ENCODE measurements at places on chromosomes 1 and 21.

GRCh38 chr21:34514576-34515115 is 2.6 kb upstream of the KCNE1 start:
- DNase-seq = no peak

DNA sequence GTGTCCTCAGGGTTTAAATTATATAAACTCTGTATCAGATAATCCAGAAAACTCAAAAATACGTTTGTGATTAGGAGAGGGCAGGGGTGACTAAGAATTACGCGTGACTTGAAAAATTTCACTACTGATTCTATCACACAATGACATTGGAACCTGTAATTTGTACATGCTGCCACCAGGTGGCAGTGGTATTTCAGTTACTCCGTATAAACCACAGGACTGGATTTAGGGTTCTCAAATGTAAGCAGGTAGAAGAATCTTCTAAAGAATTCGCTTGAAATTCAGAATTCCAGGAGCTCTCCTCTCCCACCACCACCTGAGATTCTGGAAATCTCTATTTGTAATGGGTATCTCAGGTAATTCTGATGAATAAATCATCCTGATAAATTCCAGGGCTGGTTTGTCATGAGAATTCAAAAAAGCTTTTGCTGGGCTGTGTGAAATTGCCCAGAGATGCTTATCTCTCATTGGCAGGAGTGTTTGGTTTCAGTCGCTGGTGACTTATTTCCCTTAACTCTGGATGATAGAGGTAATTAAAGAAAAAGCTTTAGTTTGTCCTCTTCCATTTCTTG is 1.7 kb upstream of the KRTAP7-1 start:
- no peak for DNase-seq

GRCh38 chr1:100905181-100905580 is 9.3 kb downstream of the SLC30A7 start:
- no peak for DNase-seq

- no peak for DNase-seq
Measured at GRCh38 chr1:85617633-85618100, 37.1 kb downstream of the CCN1 start.

DNA sequence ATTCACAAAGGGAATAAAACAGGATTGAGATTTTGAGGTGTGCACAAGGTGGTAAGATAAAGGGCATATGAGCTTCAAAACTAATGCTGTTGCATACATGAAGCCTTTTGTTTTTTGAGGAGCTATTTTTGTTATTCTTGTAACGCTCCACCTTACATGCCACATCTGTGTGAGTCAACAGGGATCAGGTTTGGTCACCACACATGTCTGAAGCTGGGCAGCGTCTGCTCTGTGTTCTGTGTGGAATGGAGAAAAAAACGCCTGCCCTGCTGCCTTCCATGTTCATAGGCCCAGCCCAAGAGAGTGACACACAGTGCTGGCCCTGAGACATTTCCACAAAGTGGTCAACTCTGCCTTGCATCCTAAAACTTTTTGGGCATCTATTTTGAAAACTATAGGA is 67.7 kb downstream of the MPZL1 start:
- no peak for DNase-seq

GRCh38 chr1:4796161-4797015 is 142.0 kb downstream of the AJAP1 start:
- no peak for DNase-seq

DNA sequence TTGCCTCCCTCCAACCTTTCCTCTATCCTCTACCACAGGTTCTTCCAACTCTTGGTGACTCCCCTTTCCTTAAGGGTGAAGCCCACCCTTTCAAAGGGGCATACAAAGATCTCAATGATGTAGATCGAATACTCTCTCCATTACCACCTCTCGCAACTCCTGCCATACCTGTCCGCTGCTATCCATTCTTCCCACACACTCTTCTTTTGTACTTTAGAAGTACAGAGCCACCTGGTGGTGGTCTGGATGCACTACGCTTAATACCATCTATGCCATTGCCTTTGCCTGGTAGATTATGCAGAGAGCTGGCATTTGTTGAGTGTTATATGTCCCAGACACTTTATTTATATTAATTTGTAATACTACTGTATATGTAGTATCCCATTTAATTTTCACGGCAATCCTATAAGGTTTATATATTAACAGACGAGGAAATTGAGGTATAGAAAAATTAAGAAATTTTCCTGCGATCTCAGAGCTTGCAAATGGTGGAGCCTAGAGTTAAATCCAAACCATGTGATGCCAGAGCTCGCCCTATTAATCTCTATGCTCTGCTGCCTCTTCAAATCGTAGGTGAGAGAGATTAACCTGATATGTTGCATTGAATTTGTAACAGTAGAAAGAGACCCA is 22.9 kb downstream of the TSHB start:
- DNase-seq = peak; percentile 25

DNA sequence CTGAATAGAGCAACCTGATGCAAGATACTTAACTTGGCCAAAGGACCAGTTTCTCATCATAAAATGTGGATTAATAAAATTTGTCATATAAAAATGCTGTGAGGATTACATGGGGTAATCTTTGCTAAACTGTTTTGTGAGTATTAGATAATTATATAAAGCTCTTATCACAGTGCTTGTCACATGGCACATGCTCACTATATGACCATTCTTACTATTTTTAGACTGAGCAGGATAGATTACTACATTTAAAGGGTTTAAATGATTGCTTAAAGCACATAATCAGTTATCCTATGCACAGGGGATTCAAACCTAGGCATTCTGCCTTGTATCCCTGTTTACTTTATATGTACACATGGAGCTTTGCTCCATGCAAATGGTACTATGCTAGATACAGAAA is 82.9 kb upstream of the COL24A1 start:
- DNase-seq = no peak

- DNase-seq = no peak
Measured at GRCh38 chr1:82499022-82499421, 698.3 kb downstream of the ADGRL2 start.

- no peak for DNase-seq
Measured at GRCh38 chr1:21857840-21858670, 46.0 kb downstream of the LDLRAD2 start.

DNA sequence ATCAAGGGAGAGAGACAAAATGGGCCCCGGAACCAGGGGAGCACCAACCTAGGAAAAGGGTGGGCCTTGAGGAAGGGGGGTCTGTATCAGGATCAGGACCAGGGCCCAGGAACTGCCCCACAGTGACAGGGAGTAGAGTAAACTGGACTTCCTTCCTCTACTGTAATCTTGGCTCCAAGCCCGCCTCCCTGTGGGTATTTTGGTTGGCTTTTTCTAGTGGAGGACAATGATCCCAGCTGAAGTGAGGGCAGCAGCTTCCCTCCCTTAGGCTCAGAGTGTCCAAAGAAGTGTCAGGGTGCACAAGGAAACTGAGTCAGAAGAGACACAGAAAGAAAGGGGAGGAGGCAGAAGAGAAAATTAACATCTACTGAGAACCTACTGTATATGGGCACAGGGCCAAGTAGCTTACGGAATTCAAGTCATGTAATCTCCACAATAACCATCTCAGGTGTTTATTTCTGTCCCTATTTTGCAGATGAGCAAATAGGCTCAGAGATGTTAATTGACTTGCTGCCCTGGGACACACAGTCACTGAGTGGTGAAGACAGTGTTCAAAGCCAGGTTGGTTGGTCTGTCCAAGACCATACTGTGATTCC is 4.8 kb downstream of the UBQLN4 start:
- DNase-seq = no peak

- no peak for DNase-seq
Measured at GRCh38 chr1:239647045-239647444, 260.7 kb downstream of the CHRM3 start.

DNA sequence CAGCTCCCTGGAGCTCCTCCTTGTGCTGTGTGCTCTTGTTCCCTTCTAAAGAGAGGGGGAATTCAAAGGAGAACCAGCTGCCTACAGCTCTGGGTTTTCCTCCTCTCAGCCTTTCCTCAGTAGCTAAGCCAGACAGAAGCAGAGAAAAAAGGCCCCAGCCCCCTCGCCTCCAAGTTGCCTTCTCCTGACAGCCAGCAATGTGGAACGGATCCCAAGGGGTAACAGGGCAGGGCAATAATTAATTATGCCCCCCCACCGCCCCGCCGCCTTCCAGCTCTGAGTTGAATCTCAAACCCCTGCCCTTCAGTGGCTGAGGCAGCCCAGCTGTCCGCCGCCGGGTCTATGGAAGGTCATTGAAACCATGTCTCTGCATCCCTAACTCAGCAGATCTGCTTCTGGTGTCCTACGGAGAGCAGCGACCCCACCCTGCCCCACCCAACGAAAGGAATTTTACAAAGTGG is 69.0 kb upstream of the GOLT1A start:
- no peak for DNase-seq

- no peak for DNase-seq
Measured at GRCh38 chr1:248837045-248837780, 811 bp upstream of the ZNF672 start.

- no peak for DNase-seq
Measured at GRCh38 chr1:14872762-14873161, 274.3 kb downstream of the KAZN start.

GRCh38 chr1:59089036-59089798 is 207.7 kb upstream of the FGGY start:
- DNase-seq = no peak

GRCh38 chr1:230226007-230226800 is 159.2 kb downstream of the GALNT2 start:
- DNase-seq = no peak

- no peak for DNase-seq
Measured at GRCh38 chr21:44349847-44350772, 3.3 kb upstream of the TRPM2 start.

DNA sequence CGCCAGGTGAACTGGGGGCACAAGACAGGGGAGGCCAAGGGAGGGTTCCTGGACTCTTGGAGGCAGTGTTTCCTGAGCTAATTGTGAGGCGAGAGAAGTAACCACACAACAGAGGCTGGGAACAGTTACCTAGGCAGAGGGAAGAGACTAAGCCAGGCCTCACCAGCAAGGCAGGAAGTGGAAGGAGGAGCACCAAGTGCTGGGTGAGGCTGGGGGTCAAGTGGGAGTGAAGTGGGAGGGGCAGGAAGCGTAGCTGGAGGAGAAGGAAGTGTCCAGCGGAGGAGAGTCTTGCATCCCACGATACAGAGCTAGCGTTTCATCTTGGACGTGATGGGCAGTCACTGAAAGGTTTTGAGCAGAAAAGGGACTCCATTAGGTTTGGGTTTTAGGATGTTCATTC is 48.3 kb upstream of the CAPZB start:
- DNase-seq = no peak

DNA sequence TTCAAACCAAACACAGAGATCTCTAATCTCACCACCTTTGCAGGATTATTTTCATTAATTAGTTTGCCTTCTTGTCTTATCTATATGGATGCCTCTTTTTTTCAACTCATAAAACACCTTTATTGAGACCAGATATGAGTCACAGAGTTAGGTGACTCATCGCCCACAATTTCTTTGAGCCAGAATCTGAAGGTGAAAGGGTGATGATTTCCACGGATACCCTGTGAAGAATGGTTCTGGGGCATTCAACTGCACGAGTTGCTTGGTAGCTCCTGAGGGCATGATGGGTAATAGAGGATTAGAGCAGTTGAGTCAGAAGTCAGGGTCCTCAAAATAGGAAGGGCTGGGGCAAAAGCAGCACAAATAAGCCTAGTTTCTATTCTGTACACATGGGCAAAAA is 128.2 kb downstream of the TBX19 start:
- peak; percentile 27 for DNase-seq

DNA sequence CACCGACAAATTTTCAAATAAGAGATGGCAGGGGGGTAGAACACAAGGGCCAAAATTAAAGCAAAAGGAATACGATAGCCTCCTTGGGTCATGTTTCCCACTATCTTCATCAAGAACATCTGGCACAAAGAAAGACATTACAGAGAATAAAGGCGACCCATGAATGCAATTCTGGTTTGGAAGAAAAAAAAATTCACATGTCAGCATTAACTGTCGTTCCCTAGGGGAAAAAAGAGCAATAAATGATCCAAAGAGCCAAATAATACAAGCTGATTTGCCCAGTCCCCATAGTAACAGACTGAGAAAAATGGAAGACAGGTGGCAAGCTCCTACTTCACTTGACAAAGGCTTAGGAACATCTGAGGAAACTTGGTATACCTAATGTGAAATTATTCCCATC is 4.5 kb downstream of the STIL start:
- DNase-seq = no peak

- DNase-seq = no peak
Measured at GRCh38 chr1:239922778-239923522, 168.7 kb upstream of the FMN2 start.

GRCh38 chr1:119483441-119484200 is 23.4 kb upstream of the HSD3B1 start:
- DNase-seq = no peak

GRCh38 chr21:41180752-41181151 is 12.8 kb downstream of the BACE2 start:
- DNase-seq = no peak

DNA sequence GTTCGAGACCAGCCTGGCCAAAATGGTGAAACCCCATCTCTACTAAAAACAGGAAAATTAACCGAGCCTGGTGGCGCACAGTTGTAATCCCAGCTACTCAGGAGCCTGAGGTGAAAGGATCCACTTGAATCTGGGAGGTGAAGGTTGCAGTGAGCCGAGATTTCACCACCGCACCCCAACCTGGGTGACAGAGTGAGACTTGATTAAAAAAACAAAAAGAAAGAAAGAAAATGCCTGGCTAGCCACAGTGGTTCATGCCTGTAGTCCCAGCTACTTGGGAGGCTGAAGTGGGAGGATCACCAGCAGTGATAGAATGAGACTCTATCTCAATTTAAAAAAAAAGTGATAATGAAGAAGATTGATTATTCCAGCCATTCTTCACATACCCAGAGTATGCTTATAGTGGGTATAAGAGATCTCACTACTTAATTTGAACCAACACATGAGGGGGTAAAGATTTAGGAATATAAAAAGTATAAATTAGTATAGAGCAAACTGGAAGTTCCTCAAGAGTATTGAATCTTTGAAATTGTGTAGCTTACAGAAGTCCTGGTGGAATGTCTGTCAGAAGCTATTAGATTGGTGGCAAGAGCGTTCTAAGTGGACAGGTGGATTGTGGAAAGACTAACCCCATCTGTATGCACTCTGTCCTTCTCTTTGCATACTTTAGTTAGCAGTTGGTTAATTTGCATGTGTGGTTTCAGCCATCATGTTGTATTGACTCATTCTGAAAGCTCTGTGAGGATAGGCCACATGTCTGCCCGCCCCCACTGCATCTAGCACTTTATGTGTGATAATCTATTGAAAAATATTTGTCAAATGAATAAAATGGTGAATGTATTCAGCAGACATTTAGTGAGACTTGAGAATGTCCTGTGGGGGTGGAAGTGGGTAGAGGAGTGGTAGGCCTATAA is 25.0 kb downstream of the RLF start:
- no peak for DNase-seq

DNA sequence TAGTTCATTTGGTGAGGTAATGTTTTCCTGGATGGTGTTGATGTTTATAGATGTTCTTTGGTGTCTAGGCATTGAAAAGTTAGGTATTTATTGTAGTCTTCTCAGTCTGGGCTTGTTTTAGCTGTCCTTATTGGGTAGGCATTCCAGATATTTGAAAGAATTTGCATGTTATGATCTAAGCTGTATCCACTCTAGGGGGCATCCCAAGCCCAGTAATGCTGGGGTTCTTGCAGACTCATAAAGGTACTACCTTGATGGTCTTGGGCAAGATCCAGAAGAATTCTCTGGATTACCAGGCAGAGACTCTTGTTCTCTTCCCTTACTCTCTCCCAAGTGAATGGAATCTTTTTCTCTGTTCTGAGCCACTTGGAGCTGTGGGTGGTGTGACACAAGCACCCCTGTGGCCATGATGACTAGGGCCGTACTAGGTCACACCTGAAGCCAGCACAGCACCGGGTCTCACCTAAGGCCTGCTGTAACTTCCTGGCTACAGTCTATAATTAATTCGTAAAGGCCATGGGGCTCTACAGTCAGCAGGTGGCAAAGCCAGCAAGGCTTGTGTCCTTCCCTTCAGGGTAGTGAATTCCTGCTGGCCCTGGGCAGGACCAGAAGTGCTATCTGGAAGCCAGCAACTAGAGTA is 74.8 kb upstream of the PDE4B start:
- DNase-seq = no peak

Measured in activated CD8-positive, alpha-beta memory T cell treated with anti-CD3 and anti-CD28 coated beads for 1 hour (primary cell).